Progenitor cell of endocrine pancreas (in vitro differentiated cells): ENCODE measurements at places on chromosomes 7 and 10. TPM values are rescaled to one million over a fixed set of nuclear protein-coding genes. Genes with fewer than 3 reads are reported as not detected.

The NACAD gene
- total RNA-seq: 10.1 and 11.7 TPM in 2 replicates

The CDC14C gene
- total RNA-seq: 0.22 TPM in 1 of 2 replicates, not detected in the other

GRCh38 chr7:85287106-85287825, 100.4 kb upstream of the SEMA3D start:
- no peak overlapping the region for H3K27ac ChIP-seq
- peaks cover 21% of the 10 kb centered on the region for H3K4me1 ChIP-seq
- H3K4me3 ChIP-seq: no peak overlapping the region
- no peak for DNase-seq
- H3K36me3 ChIP-seq: peaks cover 2% of the 10 kb centered on the region

GRCh38 chr7:116354546-116355423, 144.4 kb downstream of the TES start:
- peaks cover 17% of the 10 kb centered on the region for H3K4me1 ChIP-seq
- no peak for DNase-seq
- no peaks in the 10 kb centered on the region for H3K27me3 ChIP-seq
- peak overlapping the region; percentile 29 for H3K27ac ChIP-seq

- DNase-seq: no peak
- no peaks in the 10 kb centered on the region for H3K36me3 ChIP-seq
- H3K27ac ChIP-seq: no peak overlapping the region
- H3K27me3 ChIP-seq: peaks cover 38% of the 10 kb centered on the region
Observed at GRCh38 chr10:1183033-1183396, 126.8 kb downstream of the WDR37 start.

GRCh38 chr10:119198438-119198837, 8.9 kb upstream of the GRK5 start:
- no peak for DNase-seq
- no peak overlapping the region for H3K4me3 ChIP-seq
- H3K36me3 ChIP-seq: no peaks in the 10 kb centered on the region

DNA sequence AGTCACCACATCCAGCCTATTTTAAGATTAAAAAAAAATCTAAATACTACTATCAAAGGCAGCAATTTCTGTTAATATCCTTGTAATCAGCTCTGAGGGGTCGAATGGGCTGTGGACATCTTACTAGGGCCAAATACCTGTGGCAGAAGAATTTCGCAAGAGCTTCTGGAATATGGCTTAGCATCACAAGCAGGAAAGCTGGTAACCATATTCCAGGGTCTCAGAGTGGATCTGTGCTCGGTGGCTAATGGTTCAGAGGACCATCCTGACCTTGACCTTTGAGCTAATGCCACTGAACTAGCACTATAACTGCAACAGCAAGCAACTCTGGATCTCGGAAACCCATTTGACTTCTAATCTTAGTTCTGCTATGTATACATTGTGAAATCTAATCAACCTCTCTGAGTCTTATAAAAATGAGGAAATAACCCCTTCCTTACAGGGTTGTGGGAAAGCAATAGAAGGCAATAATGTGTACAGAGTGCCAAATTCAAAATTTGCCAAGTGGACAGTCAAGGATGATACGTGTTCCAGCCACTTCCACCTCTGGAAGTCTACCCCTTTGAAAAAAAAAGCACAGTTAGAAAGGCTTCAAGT, 65.5 kb downstream of the CYP26A1 start:
- H3K36me3 ChIP-seq: no peaks in the 10 kb centered on the region
- no peaks in the 10 kb centered on the region for H3K4me1 ChIP-seq
- no peak for DNase-seq

GRCh38 chr10:24541239-24541753, 182.4 kb downstream of the ARHGAP21 start:
- peak; percentile 50 for DNase-seq
- H3K27me3 ChIP-seq: no peaks in the 10 kb centered on the region
- peak overlapping the region; percentile 92 for H3K27ac ChIP-seq
- H3K4me1 ChIP-seq: peaks cover 34% of the 10 kb centered on the region
- H3K36me3 ChIP-seq: peaks cover 80% of the 10 kb centered on the region
- peak overlapping the region; percentile 15 for H3K4me3 ChIP-seq

GRCh38 chr7:362402-363096, 72.6 kb downstream of the FOXL3 start:
- peak overlapping the region; percentile 70 for H3K27ac ChIP-seq
- no peak for DNase-seq
- H3K4me3 ChIP-seq: peak overlapping the region; percentile 2
- no peaks in the 10 kb centered on the region for H3K36me3 ChIP-seq

- H3K4me1 ChIP-seq: peaks cover 2% of the 10 kb centered on the region
- H3K27ac ChIP-seq: no peak overlapping the region
- H3K36me3 ChIP-seq: no peaks in the 10 kb centered on the region
- DNase-seq: no peak
- peaks cover 13% of the 10 kb centered on the region for H3K27me3 ChIP-seq
- no peak overlapping the region for H3K4me3 ChIP-seq
Observed at GRCh38 chr10:124001391-124002148, 91.8 kb downstream of the CHST15 start.
